ENCODE measurements at places on chromosomes 12 and 14. TPM values are rescaled to one million over a fixed set of nuclear protein-coding genes. Genes with fewer than 3 reads are reported as not detected.

NUBPL gene
- 17.3 TPM for total RNA-seq

KIF21A gene
- total RNA-seq, result 18.4 TPM

DNA sequence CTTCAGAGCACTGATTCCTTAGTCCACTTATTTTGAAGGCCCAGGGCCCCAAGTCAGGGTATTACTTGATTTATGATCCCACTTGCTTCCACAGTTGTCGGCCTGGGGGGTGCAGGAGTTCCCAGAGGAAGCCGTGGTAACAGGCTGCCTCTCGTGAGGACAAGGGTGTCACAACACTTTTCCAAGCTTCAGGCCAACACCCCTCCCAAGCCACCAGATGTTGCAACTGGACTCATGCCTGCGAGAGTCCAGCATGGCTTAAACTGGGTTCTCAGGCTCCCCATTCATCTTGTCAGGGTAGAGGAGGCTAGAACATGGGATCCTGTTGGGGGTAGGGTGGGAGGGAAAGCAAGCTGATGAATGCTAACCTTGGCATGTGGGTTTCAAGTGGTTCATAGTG lies 56.1 kb downstream of the BMP4 start:
- no peak for DNase-seq

- DNase-seq, result no peak
Observed at GRCh38 chr12:90027889-90028634, 319.4 kb upstream of the ATP2B1 start.

DNA sequence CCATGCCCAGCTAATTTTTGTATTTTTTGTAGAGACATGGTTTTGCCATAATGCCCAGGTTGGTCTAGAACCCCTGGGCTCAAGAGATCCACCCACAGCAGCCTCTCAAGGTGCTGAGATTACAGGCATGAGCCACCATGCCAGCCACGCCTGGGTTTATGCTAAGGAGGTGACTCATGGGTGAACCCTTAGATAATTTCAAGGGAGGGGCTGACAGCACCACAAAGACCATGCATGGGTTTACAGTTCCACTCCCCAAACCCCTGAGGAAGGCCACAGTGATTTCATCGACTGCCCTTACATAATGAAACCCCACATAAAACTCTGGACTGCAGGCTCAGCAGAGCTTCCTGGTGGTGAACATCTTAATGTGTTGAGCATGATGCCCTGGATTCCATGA lies 33.7 kb downstream of the TMEM132D start:
- no peak for DNase-seq

DNA sequence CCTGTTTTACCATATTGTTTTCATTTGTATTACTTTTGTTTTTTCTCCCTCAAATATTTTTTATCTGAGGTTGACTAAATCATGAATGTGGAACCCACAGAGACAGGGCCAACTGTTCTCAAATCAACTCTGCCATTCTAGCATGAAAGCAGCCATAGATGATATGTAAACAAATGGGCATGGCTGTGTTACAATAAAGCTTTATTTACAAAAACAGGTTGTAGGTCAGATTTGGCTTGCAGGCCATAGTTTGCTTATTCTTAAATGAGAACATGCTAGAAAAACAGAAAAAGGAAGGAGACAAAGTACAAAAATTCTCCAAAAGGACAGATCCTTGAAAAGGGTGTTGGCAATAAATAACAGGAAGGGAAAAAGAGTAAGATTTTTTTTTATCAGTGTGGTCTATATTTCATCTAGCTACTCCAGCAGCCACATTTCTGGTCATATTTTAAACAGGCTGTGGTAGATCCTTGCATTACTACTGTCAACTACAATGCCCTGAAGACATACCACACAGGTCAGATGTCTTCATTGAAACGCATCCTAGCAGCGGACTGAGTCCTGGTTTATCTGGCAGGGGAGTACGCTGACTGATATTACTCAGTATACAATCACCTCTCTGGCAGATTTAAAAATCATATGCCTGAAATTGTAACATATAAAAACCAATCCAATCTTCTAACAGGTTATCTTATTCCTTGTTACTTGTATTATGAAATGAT lies 42.9 kb downstream of the SPPL3 start:
- no peak for DNase-seq

DNA sequence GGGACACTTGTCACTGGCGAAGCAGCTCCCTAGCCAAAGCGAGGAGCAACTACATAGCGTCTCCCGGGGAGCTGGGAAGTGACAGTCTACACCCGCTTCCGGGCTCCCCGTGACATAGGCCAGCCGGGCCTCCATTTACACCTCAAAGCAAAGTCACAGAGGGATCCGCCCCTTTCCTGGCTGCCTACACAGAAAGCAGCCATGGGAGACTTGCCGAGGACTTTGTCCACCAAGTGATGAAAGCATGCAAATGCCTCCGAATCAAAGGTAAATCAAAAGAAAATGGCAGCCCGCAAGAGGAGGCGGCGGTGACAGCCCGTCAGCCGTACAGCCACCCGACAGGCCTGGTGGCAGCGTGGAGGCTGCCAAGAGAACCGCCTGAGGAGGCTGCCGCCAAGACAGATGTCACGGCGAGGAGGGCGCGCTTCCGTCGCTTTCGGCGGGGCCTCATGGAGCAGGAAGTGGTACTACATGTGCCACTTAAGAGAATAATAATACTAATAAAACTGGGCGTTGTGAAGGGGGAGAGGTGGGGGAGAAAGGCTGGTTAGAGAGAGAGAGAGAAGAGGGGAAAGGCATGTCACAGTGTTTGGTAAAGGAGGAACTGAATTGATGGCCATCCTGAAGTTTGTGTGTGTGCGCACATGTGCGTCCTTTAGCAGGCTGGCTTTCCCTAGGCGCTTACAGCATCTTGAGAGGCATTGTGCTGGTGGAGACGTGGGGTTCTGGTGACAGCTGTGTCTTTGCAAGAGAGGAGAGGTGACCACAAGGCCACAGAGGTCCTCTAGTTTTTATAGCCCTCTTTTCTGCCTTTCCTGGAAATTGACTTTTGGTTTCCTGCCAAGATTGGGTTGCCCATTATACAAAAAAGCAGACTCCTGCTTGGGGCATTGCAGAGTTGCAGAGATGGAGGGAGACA lies 661.7 kb downstream of the VRK1 start:
- peak; percentile 24 for DNase-seq

Measured in H4 (cell line).